ENCODE measurements at places on chromosomes 6 and 20.

DNA sequence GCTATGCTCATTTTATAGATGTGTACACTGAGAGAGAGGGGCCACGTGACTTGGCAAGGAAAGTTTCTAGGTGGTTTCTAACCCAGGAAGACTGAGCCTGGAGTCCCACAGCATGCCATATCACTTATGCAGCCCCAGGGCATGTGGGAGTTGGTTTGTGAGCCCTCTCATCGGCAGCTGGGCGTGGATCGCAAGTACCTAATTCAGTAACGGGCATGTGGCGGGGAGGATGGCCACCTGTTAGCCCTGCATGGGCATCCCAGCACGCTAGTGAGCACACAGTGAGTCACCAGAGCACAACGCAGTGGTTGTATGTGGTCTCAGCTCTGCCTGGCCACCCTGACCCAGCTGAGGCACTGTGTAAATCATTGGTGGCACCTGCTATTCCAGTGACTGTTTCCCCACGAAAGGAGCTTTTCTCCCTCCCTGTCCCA lies 88.3 kb downstream of the NINL start:
- no peak for DNase-seq

GRCh38 chr6:135601857-135602256 lies 104.3 kb upstream of the AHI1 start:
- no peak for DNase-seq

DNA sequence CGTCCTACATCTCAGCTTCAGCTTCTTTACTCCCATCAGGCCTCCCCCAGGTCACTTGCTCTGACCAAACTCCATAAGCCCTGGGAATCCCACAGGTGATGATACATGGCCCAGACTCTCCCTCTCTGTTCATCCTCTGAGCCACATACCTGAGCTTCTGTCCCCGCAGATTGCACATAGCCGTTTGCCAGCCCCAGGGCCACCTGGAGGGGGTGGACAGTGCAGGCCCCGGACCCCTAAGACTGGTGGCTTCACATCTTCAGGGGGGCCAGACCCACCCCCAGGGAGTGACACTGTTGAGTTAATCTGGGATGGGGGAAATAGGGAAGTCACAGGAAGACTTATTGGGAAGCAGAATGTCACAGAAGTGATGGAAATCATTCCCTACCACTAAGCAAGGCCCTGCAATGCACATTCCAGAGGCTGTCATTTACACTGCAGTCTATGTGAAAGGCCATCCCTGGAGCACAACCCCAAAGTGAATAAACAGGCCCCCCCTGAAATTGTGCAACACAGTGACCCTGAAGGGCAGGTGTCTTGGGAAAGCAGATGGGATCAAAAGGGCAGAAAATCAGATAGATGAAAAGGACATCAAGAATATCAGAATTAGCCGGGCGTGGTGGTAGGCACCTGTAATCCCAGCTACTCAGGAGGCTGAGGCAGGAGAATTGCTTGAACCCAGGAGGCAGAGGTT lies 2.2 kb downstream of the RXRB start:
- no peak for DNase-seq

- DNase-seq: no peak
Observed at GRCh38 chr20:43530321-43531090, 23.0 kb downstream of the L3MBTL1 start.

GRCh38 chr20:8616792-8617191 lies 452.1 kb upstream of the PLCB4 start:
- DNase-seq: no peak

DNA sequence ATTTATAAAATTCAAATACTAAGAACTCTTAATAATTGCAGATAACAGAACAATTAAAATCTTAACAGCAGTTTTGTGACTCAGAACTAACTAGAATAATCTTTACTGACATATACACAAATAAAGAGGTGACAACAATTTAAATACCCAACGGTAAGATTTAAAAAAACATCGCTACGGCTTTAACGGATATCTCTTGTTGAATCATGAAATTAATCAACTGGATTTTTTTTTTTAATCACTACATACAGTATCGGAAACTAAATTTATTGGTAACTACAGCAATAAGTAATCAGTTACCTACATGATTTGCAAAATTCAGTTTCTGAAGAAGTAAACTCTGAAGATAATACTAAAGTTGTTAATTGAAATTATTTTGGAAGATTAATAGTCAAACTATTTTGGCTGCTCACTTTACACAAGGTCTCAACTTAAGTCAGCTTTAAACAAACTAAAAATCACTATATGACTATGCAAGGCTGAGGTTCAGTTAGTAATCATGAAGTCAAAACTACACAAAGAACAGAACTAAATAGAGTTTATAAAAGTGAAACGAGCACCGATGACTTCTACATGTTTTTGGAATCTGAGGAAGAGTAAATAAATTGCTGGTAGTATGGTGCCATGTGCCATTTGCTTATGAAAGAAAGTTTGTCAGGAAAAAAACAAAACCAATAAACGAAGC lies 128.8 kb downstream of the HUS1B start:
- DNase-seq: no peak

DNA sequence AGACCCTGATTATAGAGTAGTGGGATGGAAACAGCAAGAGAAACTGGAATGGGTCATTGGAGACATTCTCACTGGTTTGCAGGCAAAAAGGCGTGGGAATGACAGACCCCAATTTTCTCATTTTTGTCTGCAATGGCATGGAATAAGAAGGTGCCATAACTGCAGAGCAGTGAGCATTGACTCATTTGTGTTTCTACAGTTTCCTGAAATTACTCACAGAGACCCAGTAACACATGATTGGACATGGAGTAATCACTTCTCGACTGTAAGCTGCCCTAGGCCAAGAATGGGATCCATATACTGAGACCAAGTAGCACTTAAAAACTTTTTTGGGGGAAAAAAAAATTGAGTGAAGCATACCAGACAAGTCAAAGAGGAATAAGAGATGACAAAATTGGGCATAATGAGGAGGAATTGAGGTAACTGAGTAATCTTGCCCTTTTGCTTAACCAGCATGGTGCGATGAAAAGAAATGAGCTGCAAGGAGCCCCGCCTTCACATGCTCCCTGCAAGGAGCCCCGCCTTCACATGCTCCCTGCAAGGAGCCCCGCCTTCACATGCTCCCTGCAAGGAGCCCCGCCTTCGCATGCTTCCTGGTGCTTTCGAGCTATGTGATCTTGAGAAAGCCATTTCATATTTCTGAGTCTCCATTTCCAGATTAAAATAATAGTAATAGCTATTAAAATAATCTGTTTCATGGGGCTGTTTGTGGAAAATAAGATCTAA lies 44.1 kb downstream of the NHSL1 start:
- peak; percentile 56 for DNase-seq

- DNase-seq: peak; percentile 11
Observed at GRCh38 chr20:59813126-59813947, 120.1 kb downstream of the SYCP2 start.

- DNase-seq: no peak
Observed at GRCh38 chr6:44868910-44869309, 459.2 kb upstream of the RUNX2 start.

- no peak for DNase-seq
Observed at GRCh38 chr6:136303516-136303915, 13.9 kb upstream of the BCLAF1 start.

GRCh38 chr6:1652842-1653241 lies 43.1 kb downstream of the FOXC1 start:
- no peak for DNase-seq

DNA sequence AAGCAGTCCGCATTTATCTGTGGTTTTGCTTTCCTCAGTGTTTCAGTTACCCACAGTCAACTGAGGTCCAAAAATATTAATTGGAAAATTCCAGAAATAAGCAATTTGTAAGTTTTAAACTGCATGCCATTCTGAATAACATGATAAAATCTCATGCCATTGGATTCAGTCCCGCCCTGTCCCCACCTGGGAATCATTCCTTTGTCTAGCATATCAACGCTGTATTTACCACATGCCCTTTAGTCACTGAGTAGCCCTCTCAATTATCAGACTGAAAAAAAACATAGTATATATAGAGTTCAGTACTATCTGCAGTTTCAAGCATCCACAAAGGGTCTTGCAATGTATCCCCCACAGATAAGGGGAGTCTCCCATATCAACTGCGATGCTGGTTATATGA lies 17.1 kb downstream of the RANBP9 start:
- DNase-seq: no peak

DNA sequence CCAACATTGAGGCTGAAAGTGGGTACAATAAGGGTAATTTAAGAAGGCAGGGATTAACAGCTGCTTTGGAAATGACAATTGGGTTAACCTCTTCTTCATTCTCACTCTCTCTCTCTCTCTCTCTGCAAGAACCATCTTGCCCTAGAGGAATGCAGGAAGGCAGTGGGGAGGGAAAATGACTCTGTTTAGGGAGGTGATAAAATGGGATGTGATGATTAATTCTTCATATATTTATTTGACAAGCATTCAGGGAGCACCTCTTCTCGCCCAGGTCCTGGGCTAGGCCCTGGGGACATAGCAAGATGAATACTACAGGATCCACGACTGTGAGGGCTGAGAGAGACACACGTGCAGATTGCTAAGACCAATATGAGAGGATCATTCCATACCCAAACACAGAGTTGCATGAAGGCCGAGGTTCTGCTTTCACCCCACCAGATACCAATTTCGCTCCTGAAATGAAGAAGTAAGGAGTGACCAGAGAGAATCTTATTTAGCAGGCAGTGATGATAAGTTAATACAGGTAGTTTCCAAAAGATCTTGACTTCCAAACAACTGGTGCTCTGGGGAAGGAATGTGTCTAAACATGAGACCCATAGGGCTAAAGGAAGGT lies 13.3 kb upstream of the PTPN1 start:
- no peak for DNase-seq

All from stimulated activated CD8-positive, alpha-beta memory T cell treated with anti-CD3 and anti-CD28 coated beads, Interleukin-4, amount 100 ng/mL, for 48 hours (primary cell).